NCI-H1417 treated with DMSO at 0.1 percent for 48 hours (cell line): ENCODE measurements at places on chromosomes 2 and 18.

DNA sequence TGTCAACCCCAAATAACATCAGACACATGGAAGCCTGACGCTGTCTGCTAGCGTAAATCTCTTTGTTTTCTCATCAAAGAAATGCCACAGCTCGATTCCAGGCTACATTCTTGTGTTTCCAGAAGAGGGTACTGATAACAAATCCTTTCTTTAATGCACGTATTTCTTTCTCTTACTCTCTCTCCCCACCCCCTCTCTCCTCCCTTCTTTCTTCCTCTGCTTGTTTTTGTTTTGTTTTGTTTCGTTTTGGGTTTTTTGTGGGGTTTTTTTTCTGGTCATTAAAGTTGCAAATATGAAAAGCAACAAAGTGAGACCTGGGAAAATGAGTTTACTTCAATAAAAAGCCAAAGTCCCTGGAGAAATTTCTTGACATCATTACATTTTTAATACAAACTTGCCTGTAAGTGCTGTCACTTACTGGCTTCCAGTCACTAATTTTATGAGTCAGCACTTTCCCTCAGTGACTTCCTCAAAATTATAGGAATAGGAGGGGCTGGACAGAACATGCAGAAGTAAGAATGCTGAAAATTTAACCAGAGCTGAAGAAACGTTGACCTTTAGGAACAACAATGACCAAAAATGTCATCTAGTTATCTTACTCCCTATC, 106.7 kb upstream of the NABP1 start:
- no peak for DNase-seq

DNA sequence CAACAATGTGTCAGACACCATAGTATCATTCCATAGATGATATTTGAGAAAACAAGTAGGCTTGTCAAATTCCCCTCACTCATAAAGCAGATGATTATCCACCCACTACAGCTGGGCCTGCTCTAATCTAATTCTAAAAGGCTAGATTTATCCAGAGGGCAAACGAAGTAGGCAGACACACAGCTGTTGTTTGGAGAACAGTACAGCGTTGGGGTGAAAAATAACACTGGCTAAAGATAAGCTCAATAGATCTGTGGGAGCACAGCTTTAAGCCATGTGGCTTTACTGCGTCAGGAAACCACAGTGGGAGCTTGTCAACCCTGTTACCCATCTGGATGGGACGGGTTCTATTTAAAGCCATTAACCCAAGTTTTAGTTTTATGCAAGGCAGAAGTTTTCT, 48.9 kb upstream of the COBLL1 start:
- no peak for DNase-seq

- DNase-seq: peak; percentile 64
Measured at GRCh38 chr2:25041307-25041927, 459 bp upstream of the EFR3B start.

DNA sequence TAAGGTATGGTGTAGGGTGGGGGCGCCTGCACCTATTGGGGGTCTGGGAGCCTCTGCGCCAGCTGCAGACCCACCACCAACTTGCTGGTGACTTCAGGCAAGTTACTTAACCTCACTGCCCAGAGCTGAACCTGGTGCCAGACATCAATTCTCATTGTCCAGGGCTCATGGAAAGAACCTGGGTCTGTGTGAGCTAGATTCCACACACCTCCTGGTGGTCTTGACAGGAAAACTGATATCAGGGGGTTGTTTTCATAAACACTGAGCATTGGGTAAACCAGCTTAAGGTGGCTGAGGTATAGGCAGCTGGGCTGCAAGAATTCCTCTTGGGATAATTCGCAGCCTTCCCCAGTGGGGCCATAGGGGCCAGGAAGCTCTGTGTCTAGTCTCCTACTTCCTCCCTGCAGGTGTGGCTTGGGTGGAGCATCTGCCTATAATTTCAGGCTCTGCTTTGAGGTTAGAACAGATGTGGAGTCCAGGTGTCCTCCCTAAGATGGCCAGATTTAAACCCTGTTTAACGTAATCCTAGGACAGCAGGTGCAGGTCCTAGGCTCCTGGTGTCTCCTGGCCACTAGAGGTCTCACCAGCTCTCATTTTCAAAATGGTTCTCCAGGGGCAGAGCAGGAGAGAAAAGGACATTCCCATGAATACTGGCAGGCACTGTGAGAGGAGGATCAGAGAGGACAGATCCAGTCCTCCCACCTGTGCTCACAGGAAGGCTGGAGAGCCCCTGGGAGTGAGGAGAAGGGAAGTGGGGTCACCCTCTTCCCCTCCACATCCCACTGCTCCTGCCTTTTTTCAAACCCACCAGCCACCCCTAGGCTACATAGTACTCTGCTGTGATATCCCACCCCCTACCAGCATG, 100.4 kb upstream of the SMAD2 start:
- DNase-seq: peak; percentile 46

DNA sequence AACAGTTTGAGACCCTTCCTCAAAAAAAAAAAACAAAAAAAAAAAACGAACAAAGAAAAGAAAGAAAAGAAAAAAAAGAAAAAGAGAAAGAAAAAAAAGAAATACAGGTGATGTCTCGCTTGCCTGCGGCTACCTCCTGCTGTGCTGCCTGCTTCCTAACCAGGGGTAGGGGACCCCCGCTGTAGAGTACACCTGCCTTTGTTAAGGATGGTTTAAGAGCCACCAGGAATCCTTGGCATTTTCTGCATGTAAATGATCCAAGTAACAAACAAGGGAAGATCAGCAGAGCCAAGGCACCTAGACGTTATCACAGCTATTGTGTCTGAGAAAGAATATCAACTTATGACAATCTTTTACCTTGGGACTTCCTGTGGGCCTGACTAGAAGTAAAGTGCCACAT, 856.8 kb upstream of the GCFC2 start:
- DNase-seq: no peak

GRCh38 chr2:43270930-43271615, 44.7 kb upstream of the ZFP36L2 start:
- no peak for DNase-seq
